ENCODE measurements at places on chromosomes 2 and 18.

- DNase-seq, result no peak
Measured at GRCh38 chr2:239958473-239958765, 66.7 kb downstream of the NDUFA10 start.

GRCh38 chr18:21155443-21155842 lies 43.8 kb upstream of the ROCK1 start:
- no peak for DNase-seq

- no peak for DNase-seq
Measured at GRCh38 chr2:186691231-186691630, 2.6 kb upstream of the FAM171B start.

DNA sequence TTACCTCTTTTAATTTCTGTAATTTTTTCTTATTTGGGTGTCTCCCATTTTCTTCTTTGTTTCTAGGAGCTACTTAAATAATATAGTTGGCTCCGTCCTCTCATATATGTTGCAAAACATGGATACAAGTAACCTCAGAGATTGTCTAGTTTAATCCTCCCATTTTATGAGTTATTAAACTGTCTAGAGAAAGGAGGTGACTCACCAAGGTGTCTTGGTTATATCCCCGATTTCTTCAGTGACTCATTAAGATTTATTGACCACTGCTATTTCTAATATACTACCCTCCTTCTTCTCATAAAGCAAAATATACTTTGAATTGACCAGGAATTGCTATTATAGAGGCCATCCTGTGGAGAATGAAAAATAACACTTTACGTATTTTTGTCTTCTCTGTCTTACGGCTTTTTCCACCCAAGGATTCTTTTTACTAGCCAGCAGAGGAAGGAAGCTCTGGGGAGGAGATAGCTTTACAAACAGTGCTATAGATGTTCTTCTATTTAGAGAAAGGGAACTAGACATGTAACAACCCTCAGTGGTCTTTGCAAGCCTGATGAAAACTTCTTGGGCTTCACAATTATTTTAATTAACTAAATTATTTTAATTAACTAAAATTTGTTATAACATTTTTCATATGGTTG lies 300.4 kb upstream of the TNP1 start:
- no peak for DNase-seq

- DNase-seq, result no peak
Measured at GRCh38 chr2:18987016-18987415, 371.4 kb downstream of the OSR1 start.

GRCh38 chr18:6079406-6079805 lies 184.1 kb upstream of the TMEM200C start:
- DNase-seq, result no peak

GRCh38 chr18:6509832-6510231 lies 95.1 kb upstream of the L3MBTL4 start:
- DNase-seq, result no peak

All from neuronal stem cell (in vitro differentiated cells).